ENCODE measurements at places on chromosomes 16 and 17.

DNA sequence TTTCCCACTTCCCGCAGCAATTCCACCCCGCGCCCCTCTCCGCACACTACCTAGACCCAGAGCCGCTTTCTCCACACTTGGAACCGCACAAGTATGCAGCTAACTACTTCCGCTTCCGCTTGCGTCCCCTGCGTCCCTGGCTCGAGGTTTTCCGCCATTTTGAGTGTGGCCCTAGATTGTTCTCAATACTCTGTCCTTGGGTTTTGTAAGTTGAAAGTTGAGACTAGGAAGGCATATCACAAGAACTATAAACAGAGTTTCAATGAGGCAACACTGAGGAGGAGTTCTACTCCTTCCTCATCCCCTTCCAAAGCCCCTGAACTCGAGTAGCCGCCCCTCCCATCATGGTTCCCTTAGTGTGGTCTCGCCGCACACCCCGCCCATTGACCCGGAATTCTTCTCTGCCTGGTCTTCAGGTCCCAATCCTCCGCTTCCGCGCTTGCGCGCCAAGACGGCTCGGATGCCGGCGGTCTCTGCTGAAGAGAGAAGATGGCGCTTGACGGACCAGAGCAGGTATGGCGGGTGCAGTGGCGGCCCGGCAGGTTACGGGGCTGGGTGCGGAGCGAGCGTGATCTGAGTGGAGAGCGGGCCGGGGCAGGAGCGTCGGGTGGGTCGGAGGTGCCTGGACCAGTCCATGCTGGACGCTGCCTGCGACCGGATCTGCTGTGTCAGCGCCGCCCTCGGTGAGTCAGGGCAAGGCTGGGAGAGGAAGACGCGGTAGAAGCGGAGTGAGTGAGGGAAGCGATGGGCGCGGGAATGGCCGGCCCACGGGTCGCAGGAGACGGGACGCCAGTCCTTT, at the start of the genes FTSJ3 and PSMC5:
Gene FTSJ3 (minus strand): TSS at position 662 of the 799 bp plus-strand sequence. CDS start 761 bp downstream, outside the sequence.
Gene PSMC5 (plus strand): TSS at position 430 of the 799 bp plus-strand sequence. CDS start 60 bp downstream, at position 490.
- DNase-seq: peak; percentile 96

GRCh38 chr17:13420878-13421277, 180.9 kb downstream of the HS3ST3A1 start:
- peak; percentile 33 for DNase-seq

- DNase-seq: no peak
Observed at GRCh38 chr17:1906662-1907101, 76.9 kb downstream of the RPA1 start.

DNA sequence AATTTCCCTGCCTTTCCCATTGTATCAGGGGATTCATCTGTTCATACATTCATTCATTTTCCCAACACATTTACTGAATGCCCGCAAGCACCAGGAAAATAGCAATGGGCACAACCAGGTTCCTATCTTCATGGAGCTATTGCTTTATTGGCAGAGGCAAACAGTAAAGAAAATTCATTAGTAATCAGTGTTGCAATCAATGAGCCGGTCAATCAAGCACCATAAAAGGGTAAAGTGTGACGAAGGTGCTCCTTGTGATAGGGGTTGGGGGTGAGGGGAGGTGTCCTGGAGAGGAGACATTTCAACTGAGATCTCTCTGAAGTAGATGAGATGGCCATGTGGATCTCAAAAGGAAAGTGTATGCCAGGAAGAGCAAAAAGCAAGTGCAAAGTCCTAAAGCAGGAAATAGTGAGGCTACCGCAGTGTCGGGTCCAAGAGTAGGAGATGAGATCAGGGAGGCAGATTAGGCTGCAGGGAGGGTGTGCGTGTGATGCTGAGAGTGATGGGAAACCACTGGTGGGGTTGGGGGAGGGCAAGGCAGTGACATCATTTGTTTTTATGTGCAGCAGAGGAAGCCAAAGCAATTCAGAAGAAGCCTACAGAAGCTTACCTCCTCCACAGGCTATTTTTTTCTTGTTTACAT, 28.4 kb downstream of the CDH13 start:
- DNase-seq: peak; percentile 90

- DNase-seq: peak; percentile 21
Observed at GRCh38 chr16:10941127-10941933, 938 bp downstream of the DEXI start.

DNA sequence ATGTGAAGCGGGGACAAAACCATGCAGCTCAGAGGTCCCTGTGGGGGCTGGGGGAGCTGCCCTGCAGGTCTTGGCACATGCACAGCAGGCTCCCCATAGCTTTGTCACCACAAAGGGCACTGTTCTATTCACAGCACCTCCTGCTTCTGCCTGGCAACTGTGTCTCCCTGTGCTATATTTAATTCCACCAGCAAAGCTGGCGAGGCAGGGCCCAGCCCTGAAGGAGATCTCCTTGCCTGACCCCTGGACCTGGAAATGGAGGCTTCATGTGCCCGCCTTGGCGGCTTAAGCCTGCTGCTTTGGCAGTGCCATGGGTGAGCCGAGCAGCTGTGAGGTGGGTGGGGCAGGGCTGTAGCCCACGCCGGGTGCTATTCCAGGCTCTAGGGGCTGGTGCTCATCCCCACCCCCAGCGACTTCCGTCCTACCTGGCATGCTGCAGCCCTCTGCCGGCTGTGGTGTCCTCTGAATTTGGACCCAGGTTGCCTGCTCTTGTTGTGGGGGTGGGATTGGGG, 6.8 kb downstream of the LDHD start:
- DNase-seq: no peak

GRCh38 chr17:58340405-58340876, 11.6 kb downstream of the SUPT4H1 start:
- DNase-seq: no peak

DNA sequence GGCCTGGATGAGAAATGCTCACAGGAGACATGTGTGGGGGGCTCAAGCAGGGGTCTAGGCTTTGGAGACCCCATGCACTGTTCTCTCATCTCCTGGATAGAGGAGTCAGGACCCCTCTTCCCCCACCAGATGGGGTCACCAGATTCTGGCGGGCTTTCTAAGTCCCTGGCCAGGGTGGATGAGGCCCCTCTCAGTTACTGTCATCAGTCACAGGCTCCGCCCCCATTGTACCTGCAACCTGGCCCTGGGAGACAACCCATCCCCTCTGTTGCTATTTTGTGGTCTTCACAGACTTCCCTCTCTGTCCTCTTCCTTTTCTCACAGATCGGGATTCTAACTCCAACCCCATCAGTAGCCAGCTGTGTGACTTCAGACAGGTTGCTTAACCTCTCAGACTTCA, 33.5 kb upstream of the NDRG4 start:
- no peak for DNase-seq

- DNase-seq: peak; percentile 42
Observed at GRCh38 chr17:82105882-82106687, 8.0 kb upstream of the FASN start.

GRCh38 chr16:86892509-86892908, 314.2 kb downstream of the FOXL1 start:
- no peak for DNase-seq

DNA sequence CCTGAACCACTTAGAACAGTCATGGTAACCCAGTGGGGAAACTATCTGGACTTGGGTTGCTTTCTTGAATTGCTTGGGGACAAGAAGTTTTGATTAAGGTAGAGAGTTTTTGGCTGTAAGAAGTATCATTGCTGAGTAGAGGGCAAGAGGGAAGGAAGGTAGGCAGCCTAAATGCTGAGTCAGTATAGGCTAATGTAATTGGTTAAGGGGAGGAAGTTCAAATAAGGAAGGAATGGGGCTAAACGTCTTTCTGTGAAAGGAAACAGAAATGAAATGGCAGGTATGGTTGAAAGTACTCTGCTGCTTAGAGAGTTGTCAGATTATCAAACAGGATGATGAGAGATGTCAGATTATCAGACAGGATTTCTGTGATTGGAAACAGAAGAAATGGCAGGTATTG, 20.3 kb downstream of the KPNB1 start:
- DNase-seq: no peak

- no peak for DNase-seq
Observed at GRCh38 chr17:27970587-27970986, 71.9 kb upstream of the NLK start.

DNA sequence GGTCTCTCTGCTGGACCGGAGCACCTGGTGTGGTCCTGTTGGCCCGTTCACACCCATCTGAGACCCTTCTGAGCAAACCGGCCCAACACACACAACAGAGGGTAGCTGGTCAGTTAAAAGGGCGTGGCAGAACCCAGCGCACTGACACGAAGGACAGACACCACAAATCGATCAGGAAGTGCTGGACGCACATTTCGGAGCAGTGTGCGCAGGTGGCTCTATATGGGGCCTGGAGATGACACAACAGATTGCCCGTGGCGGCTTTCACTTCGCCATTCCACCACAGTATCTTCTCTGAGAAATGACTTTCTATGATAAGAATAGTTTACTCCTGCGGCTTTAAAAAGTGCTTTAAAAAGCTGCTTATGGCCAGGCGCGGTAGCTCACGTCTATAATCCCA, 12.5 kb downstream of the CCDC57 start:
- DNase-seq: no peak

GRCh38 chr17:81162491-81162890, 2.8 kb upstream of the PVALEF start:
- no peak for DNase-seq

GRCh38 chr17:37065486-37066321, 117.0 kb downstream of the AATF start:
- DNase-seq: no peak

- no peak for DNase-seq
Observed at GRCh38 chr17:76937238-76937637, 69.0 kb downstream of the MGAT5B start.

- no peak for DNase-seq
Observed at GRCh38 chr17:77186141-77186604, 45.4 kb downstream of the SEC14L1 start.

DNA sequence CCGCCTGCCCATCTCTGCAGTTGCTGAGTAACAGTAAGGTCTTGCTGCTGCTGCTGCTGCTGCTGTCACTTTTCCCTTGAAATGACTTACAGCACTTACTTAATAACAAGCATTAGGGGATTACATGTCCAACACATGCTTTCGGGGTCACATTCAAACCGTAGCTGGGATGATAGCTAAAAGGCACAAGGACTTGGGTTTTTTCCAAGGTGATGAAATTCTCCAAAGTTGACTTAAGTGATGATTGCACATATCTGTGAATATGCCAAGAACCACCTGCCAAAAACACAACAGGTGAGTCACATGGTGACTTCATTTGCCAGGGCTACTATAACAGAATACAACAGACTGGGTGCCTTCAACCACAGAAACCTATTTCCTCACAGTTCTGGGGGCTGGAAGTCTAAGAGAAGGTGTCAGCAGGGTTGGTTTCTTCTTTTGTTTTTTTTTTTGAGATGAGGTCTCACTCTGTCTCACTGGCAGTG, 121.9 kb upstream of the TNRC6C start:
- no peak for DNase-seq

DNA sequence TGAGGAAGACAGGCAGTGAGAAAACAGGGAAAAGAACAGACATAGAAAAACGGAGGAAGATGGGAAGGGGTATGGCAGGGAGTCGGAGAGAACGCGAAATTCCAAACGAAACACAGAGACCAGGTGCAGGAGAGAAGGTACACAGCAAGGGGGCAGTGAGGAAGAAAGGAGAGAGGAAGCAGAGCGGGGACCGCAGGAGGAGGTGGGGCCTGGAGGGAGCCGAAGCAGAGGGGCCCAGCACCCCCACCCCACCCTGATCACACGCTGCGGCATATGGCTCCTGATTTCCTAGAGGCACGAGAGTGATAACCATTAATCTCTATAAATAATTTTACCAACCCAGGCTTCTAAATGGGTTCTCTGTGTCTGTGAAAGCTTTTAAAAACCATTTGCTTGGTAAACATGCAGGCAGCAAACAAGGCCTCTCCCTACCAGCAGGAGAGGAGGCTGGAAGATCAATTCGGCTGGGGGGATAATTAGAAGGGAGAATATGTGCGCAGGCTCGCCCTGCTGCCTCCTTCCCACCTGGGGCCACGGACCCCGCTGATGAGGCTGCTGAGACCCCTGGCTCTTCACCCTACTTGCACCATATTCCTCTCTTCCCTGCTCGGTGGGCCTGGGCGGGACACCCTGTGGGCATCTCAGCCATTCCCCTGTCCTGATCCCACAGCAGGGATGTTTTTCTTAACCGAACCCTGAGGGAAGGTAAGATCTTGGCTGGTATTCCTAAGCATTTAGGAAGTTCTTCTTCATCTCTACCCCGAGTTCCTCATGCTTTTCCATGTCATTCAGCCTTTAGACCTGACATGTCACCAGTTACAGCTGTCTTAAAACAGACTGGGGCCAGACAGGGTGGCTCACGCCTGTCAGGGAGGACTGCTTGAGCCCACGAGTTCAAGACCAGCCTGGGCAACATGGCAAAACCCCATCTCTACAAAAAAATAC, 86.7 kb downstream of the TMEM132E start:
- no peak for DNase-seq

DNA sequence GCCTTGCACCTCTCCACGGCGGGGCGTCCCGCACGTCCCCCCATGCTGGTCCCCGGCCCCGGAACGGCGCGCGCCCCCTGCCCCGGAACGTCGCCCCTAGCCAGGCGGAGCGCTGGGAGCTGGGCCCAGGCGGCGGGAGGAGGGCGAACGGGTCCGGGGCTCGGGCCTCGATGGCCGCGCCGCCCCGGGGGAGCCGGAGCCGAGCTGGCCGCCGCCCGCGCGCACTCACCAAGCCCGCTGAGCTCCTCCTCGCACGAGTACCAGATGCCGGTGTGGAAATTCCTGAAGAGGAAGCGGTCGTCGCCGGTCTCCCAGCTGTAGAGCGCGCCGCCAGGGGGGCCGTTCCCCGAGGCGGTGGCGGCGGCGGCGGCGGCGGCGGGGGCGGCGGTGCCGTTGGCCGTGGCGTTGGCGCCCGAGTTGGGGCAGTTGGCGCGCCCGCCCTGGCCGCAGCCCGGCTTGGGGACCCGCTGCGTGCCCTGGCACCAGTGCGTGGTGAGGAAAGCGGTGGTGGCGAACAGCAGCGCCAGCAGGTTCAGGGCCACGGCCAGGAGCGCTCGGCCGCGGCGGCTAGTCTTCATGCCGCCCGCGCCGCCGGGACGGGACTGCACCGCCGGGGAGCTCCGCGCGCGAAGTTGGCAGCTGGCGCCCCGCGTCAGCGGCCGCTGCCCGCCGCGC, 530 bp downstream of the GSG1L start:
- peak; percentile 23 for DNase-seq

- peak; percentile 37 for DNase-seq
Observed at GRCh38 chr17:38733982-38734973, 4.1 kb downstream of the CISD3 start.

- DNase-seq: peak; percentile 12
Observed at GRCh38 chr16:83615141-83615952, 192.4 kb upstream of the HSBP1 start.

GRCh38 chr17:42852351-42852750, 1.4 kb downstream of the AOC3 start:
- no peak for DNase-seq

DNA sequence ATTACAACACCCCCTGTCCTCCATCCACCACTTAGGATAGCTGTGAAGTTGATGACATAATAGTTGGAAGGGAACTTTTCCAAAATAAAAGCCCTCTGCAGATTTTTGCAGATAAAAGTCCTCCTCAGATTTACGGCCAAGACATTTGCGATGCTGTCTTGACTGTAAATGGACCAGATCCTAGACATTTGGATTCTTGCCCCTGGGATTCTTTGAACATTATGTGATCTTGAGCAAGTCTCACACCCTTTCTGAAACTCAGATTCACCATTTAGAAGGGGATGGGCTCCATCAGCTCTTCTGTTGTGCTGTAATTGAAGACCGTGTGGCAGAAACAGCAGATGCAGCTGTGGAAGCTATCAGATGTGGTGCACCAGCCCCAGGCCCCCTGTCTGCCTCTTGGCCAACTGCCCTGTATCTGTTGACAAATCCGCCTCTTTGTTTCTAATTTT, 153.9 kb upstream of the CACNG3 start:
- no peak for DNase-seq

- DNase-seq: no peak
Observed at GRCh38 chr17:30556374-30557332, 79.4 kb downstream of the GOSR1 start.

GRCh38 chr17:82913304-82914043, 73.7 kb upstream of the ZNF750 start:
- peak; percentile 35 for DNase-seq

- DNase-seq: no peak
Observed at GRCh38 chr16:10078541-10078949, 103.7 kb downstream of the GRIN2A start.

Data from ACHN (cell line).